ENCODE measurements at places on chromosomes 6 and 20.

DNA sequence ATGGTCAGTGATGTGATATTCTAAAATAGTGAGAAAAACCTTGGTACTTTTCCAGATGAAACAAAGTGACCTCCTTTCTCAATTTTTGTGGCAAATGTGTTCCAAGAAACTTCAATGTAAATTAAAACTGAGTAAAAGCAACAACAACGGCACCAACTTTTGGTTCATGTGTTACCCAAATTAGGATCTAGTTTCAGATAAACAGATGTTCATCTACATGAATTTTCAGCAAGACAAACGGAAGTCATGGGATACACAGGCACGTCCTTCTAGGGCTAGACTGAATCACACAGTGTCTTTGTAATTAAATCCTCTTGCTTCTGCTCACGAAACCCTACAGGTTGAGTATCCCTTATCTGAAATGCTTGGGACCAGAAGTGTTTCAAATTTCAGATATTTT is 915.2 kb downstream of the TFAP2A start:
- DNase-seq = no peak

DNA sequence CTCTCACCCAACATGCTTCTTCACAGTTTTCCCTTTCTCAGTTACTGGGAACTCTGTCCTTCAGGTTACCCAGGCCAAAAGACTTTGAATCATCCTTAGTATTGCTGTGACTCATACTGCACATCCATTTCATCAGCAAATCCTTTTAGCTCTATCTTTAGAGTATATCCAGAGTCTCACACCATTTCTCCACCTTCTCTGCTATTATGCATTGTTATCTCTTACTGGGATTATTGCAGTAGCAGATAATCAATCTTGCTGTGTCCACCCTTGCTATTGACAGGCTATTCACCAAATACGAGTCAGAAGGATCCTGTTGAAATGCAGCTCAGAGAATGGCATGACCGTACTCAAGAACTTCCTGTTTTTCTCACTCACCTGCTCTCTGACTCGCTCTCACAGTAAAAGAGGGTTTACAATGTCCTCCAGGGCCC is 57.3 kb downstream of the BCKDHB start:
- DNase-seq = no peak

DNA sequence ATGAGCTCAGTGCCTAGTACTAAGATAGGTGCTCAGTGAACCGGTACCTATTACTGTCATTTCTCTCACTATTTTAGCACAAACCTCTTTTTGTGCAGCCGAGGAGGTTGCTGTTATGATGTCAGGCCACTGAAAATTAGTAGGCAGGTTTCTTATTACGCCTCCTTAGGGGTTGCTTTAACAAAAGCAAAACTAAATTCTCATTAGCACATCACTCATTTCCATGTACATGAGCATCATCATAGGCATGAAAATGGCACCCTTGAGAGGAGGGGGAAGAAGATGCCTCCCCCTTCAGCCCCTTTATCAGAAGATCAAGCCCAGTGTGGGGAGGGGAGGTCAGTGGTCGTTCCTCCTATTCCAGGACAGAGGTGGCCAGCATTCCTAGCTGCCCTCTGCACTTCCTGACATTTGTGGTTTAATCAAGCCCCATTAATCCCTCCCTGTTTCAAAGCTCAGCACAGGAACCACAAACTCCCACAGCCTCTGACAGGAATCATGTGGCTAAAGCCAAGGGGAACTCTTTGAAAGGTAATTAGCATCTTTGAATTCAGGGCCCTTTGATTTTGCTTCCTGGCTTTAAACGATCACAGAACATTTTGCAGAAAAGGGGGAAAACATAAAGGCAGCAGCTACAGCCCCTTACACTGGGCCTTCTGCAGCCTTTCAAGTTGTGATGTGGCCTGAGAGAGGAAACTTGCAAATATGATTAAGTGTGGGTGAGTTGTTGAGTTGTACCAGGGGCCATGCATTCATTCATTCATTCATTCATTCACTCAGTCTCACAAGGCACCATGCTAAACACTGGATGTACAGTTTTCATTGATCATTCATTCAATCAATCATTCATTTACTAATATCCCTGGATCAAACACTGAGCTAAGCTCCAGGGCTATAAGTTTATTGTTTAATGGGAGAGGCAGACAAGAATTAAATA is 31.9 kb upstream of the PSMF1 start:
- no peak for DNase-seq

DNA sequence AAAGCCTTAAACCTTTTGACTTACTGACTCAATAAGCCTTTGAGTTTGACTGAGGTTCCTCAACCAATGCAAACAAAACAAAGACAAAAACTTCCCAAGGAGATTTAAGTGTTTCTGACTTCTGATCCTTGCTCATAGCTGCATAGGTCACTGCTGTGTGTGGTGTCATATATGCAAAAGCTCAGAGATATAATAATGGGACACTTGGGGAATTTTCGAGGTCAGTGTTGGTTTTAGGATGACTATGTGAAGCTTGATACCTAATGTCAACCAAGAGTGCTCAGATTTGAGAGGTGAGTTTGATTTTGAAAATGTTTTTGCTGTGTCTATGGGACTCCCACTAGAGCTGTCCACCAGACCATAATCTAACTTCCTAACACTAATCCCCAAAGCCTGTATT is 26.2 kb downstream of the ZKSCAN8 start:
- no peak for DNase-seq

GRCh38 chr6:89924231-89924630 is 30.0 kb downstream of the GJA10 start:
- no peak for DNase-seq

- no peak for DNase-seq
These were observed 669.5 kb downstream of the MAFB start for GRCh38 chr20:40019510-40019909.

- DNase-seq = no peak
These were observed 457.6 kb downstream of the UTRN start for GRCh38 chr6:144742779-144743178.

- DNase-seq = no peak
These were observed 2.9 kb upstream of the TDRD6 start for GRCh38 chr6:46684771-46685170.

GRCh38 chr6:68307301-68307700 is 327.8 kb upstream of the ADGRB3 start:
- DNase-seq = no peak

GRCh38 chr6:14058029-14058695 is 59.4 kb upstream of the CD83 start:
- no peak for DNase-seq

DNA sequence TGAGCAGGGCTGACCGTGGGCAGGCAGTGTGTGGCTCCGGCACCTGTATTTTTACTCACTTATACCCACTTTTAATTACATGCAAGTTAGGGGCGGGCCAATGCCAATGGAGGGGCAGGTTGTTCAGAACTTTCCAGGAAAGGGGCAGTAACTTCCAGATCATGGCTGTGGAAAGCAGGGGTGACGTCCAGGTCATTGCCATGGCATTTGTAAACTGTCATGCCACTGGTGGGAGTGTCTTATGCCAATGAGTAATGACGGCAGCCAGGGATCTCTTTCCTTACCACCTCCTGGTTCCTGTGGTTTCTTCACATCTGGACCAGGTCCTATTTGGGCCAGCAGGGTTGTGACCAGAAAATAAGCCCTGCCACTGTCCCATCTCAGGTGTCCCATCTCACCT is 258.7 kb downstream of the THBS2 start:
- no peak for DNase-seq

- no peak for DNase-seq
These were observed 1.7 kb downstream of the DIDO1 start for GRCh38 chr20:62924442-62925075.

GRCh38 chr6:137490961-137491360 is 3.2 kb downstream of the OLIG3 start:
- DNase-seq = no peak

DNA sequence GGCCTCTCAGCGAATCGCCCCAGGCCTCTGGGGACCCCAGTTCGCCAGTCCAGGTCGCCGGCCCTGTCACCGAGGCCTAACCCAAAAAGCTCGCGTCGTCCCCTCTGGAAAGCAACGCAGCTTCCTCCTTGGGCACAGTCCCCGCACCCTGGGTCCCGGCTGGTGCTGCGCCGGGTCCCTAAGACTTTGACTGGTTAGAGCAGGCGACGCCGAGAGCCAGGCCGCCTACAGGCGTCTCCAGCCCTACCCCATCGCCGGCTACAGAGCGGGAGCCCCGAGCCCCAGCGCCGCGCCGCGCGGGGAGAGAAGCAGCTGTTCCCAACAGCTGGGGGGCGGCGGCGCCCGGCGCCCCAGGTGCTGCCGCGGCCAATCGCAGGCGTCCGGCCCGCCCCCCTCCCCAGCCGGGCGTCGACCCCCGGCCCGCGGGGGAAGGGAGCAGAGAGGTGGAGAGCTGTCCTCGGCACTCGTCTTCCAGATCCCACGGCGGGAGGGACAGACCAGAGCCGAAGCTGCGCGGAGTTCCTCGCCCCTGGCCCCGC is 540 bp upstream of the RBM24 start:
- DNase-seq = no peak

- DNase-seq = no peak
These were observed 133.4 kb upstream of the FUT9 start for GRCh38 chr6:95882371-95882770.

GRCh38 chr6:2783188-2783963 is 18.2 kb downstream of the WRNIP1 start:
- DNase-seq = no peak

- DNase-seq = no peak
These were observed 58.9 kb upstream of the RREB1 start for GRCh38 chr6:7048894-7049293.

DNA sequence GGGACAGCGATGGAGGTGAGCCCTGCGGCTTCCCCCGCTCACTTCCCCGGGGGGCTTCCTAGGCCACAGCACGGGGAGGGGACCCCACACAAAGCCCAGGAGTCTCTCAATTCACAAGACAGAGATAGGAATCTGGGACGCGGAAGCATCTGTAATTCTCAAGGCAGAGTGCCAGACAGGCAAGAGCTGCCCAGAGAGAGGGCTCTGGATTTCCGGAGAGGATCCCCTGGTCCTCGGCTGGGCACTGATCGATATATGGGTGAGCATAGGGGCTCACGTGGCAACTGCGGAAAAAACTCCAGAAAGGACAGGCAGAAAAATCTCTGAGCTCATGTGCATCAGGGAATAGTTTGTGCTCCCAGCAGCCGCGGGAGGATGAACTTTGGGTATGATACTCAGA is 296.2 kb downstream of the NRN1 start:
- no peak for DNase-seq

DNA sequence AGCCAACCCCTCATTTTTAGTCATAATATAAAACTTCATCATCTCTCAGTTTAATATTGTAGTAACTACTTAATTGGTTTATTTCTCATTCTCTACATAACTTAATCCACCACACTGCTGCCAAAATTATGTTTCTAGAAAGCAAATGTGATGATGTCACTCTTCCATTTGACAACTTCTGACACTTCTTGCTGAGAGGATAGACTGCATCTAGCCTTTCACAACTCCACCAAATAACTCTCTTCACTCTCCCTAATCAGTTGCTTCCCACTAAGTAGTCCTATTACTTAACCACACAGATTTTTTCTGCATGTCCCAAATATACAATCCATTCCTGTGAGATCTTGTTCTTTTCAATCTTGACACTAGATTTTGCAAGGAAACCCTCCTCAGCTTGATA is 951.3 kb downstream of the EPHA7 start:
- no peak for DNase-seq

DNA sequence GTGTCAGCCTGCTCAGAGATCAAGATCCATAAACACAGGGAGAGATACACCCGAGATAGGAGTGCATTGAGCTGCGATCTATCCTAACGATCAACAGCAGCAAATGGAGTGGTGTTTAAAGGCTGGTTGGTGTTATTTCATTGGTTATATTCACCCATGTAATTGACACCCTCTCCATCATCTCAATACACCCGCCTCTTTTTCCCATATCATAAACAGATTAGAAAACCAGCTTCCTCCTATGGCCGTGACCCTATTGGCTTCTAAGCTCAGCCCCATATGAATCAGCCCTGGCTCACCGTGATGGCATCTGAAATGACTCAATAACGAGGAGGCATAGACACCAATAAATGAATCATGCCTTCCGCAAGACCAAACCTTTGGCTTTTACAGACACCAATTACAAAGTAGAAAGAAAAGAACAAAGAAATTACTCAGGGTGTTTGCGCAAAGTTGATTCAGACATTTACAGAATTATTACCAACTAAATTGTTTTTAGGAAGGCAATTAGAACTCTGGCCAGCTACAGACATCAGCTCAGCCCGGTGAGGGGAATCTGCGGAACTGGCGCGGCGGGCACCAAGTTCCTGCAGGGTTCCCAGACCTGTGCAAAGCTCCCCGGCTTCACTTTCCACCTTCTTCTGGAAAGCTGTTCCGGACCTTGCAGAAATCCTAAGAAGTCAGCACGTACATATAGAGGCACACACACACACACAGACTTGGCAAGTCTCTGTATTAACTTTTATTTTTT is 11.5 kb downstream of the PMEPA1 start:
- DNase-seq = no peak

DNA sequence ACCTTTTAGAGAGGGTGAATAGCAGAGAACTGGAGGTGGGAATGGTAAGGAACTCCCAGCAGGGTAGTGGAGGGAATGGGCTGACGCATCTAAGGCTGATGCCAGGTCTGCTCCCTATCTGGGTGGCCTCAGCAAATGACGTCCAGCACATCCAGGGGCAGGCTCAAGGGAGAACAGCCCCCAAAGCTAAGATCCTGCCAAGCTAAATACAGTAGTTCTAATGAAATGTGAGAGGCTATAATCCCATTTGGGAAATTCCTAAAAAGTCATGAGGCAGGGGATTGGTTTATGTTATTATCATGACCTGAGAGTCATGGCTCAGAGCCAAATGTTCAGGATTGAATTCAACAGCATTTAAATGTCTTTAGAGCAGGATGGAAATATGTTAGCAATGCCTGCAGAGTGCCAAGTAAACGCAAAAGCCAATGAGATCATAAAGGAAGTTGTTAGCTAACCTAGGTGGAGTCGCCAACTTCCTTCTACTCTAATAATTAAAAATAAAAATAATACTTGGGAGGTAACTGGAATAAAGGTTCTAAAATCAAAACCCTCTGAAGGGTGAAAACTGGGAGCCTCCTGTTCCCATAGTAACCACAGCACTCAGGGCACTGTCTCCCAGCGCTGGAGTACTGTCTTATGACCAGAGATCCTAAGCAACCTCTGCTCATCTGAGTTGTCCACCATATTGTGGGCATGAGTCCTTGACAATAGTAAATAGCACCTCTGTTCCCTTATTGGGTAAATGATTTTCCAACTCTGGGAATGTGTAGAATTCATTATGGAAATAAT is 34.8 kb downstream of the IYD start:
- DNase-seq = no peak
